ENCODE measurements at places on chromosomes 4 and X. TPM values are rescaled to one million over a fixed set of nuclear protein-coding genes. Genes with fewer than 3 reads are reported as not detected.

Gene NSUN7
- polyA plus RNA-seq: 0.28 TPM

Gene ADGRG4
- not detected for polyA plus RNA-seq

Gene ANK2
- polyA plus RNA-seq: 1.5 TPM

Gene RNF212
- 7.0 TPM for polyA plus RNA-seq

Gene CLOCK
- 4.2 TPM for polyA plus RNA-seq

Gene HSFX3
- not detected for polyA plus RNA-seq

Gene PAGE4
- not detected for polyA plus RNA-seq

Gene PWWP3B
- not detected for polyA plus RNA-seq

Gene BTC
- polyA plus RNA-seq: not detected

Gene MMRN1
- not detected for polyA plus RNA-seq

Gene FSTL5
- polyA plus RNA-seq: 0.10 TPM

Data from SK-N-SH (cell line).